Dermis blood vessel endothelial cell (primary cell): ENCODE measurements at places on chromosomes 7 and 10.

DNA sequence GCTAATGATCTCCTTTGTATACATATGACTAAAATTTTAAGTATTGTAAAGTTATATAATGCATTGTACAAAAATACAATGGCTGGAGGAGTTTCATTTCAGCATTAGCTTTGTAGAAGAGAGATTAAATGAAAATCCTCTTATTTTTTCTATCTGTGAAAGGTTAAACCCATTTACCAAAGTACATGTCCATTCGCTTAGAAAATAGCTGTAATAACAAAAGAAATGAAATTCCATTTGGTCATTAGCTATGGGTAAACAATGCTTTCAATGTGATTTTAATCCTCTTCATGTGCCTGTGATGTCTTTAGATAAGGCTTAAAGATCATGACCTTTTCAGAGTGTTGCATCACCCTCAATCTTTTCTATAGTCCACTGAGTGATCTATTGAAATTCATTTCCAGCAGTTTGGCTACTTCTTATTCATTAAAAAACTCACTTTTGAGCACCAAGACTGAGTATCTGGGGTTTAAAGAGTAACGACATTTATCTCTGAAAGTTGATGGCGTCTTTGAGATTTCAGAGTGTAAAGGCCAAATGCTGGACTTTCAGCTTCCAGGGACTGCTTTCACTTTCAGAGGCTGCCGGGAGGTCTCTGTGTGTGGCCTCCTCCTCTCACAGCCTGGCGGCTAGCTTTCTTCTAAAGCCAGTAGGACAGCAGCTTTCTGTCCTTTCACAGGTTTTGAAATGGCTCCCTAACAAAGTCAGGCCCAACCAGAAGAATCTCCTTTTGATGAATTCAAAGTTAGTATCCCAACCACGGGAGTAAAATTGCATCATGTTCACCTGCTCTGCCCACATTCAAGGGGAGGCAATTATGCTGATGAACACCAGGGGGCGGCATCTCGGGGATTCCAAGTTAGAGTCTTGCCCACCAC lies 701.4 kb upstream of the COBL start:
- DNase-seq: no peak

DNA sequence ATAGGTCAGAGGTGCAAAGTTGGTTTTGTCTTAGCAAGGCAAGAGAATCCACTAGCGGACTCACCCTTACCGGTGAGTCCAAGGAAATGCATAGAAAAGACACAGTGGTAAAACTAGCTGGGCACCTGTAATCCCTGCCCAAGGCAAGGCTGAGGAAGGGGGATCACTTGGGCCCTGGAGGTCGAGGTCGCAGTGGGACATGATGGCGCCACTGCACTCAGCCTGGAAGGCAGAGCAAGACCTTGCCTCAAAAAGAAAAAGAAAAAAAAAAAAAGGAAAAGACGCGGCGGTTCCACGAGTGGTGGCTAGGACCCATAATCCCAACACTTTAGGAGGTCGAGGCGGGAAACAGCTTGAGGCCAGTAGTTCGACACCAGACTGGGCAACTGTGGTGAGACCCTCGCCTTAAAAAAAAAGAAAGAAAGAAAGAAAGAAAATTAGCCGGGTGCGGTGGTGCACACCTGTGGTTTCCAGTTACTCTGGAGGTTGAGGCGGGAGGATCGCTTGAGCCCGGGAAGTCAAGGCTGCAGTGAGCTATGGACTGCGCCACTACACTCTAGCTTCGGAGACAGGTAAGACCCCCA lies 820 bp upstream of the OTUD1 start:
- peak; percentile 2 for DNase-seq

- DNase-seq: no peak
These were observed 1.0 kb upstream of the NRP1 start for GRCh38 chr10:33335551-33335800.

DNA sequence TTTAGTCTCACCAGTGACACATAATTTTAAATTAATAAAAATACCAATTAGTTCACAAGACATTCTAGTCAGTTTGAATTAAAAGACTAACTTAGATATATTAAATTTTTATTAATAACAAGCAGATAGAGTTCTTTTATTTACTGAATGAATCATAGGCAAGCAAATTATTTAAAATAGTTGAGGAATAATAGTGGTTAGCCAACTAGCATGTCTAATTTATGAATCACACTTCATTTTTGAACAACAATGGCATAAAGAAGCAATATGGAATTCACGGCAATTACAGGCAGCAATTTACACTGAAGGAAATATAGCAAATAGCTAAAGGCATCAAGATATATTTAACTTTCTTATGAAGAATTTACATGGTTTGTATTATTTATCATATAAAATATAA lies 187.0 kb upstream of the SLC26A5 start:
- DNase-seq: peak; percentile 46

GRCh38 chr10:377228-377627 lies 242.0 kb downstream of the ZMYND11 start:
- no peak for DNase-seq

- peak; percentile 62 for DNase-seq
These were observed at the start of gene SMARCD3 for GRCh38 chr7:151248346-151249033. Gene SMARCD3 (minus strand): TSS chr7:151248694. CDS start chr7:151248562, 132 bp downstream.

DNA sequence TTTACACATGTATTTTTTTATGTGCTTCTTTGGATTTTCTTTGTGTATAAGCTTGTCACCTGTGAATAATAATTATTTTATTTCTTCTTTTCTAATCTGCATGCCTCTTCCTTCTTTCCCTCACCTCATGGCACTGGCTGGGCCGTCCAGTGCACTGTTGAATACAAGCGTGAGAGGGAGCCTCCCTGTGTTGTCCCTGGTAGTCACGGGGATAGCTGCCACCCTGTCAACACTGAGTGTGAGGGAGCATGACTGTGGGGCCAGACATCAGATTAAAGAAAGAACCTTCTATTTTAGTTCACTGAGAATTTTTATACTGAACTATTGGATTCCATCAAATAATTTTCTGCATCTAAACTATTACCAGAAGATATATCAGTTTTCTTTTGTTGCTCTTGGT lies 187.9 kb downstream of the CDC14C start:
- DNase-seq: no peak

DNA sequence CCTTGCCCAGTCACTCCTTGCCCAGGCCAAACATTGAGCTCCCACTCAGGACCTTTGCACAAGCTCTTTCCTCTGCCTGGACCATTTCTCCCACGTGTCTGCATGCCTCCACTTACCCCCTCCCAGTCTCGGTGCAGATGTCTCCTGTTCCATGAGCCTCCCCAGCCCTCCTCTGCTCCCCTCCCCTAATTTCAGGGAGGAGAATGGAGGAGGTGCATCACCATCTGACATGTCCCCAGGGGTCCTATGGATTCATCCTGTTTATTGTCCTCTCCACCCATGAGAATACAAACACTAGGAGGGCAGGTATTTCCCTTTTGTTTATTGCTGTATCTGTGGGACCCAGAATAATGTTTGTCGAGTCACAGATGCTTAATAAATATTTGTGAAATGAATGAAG lies 8.6 kb upstream of the GRID2IP start:
- no peak for DNase-seq

DNA sequence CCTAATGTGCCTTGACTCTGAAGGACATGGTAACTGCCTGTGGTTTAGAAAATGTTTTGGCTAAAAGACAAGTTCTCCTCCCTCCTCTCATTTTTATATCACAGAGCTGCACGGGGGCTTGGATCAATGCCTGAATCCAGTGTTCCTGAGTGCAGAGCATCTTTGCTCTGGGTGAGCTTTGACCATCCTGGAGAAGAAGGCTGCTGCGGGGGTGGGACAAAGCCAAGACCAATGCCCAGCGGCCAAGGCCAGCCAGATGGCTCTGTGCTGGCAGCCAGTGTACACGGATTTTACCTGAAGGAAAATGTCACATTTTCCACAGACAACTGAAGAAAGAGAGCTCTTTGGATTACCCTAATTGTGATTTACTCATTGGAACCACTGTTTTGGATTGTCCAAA lies 102.0 kb upstream of the TARP start:
- no peak for DNase-seq

DNA sequence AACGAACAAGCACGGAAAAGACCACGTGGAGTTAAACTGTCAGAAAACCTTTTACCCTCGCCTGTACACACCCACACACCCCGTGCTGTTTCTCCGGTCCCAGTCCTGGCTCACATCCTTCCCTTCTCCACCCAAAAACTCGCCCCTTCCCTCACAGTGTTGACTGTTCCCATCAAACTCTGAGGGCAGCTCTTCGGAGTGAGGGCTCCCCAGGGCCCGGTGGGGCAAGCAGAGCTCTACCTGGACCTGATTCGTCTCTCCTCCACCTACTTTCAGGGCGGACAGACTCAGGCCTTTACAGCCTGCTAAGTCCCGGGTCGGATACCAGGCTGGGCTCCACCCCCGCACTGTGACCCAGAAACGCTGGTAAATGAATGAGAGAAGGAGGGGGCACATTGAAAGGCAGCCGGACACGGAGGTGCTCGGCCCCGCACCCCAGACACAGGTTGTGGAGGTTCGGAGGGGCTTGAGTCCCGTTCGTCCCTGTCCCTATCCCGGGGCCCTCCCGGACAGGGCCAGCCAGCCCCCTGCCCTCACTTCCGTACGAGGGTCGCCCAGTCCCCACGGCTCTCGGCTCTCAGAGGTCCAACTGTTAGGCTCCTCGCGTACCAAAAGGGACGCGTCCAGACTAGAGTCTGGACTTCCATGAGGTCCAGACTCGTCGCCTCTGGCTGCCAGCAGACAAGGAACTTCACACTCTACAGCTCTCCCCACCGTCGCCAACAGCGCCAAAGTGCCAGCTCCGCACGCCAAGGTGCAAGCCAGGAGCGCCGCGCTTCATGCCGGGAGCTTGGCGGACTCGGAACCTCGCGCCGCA lies 31.7 kb upstream of the ASL start:
- peak; percentile 56 for DNase-seq

DNA sequence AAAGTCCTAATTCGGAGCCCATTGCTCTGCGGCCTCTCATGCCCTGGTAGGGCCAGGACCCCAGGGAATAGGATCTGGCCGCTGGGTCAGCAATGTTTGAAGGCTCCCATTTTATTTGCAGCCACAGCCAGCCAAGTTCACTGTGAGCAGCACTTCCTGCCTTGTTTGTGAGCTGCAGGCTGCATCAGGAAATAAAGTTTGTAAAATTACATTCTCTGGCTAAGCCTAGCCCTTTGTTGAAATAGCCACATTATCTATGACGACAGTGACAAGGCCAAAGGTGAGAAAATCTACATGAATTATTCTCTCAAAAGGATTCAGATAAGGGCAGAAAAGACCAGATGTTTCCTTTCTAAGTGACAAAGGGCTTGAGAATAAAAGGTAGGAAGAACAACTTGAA lies 23.7 kb upstream of the ITGB1 start:
- peak; percentile 95 for DNase-seq

- DNase-seq: peak; percentile 66
These were observed 50.4 kb downstream of the CPEB3 start for GRCh38 chr10:92240289-92241157.

GRCh38 chr10:9331583-9332008 lies 1277.1 kb downstream of the GATA3 start:
- peak; percentile 74 for DNase-seq

DNA sequence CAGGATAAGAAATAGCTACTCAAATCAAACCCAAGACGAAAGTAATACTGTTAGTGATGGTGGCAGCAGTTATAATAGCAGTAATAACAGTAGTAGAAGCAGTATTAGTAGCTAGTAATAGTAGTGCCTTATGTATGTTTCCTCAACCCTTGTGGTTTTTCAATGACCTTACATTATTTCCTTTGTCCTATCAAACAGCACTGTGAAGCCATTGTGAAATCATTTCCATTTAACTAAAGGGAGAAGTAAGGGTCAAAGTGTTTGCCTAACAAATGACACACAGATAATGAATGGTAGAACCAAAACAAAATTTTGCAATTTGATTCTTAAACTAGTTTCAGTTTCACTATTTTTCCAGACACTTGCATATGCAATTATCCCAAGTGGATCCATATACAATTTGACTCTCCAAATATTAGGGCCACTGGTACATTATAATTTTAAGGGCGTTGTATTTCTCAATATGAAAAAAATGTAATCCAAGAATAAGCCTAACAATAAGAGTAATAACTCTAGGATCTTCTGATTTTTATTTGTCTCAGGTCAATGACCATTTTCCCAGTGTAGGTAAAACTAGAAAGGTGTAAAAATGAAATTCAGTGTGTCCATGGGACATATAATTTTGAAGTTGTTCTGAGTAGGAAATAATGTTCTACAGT lies 33.7 kb upstream of the TMEM26 start:
- DNase-seq: peak; percentile 6

- no peak for DNase-seq
These were observed 65.8 kb downstream of the MTURN start for GRCh38 chr7:30200591-30200990.
